ENCODE measurements at places on chromosomes 6 and 20.
A peak's percentile ranks its signal among the peaks of the same experiment; 100 is the strongest.

- no peak for DNase-seq
Measured at GRCh38 chr6:9484686-9485085, 930.2 kb downstream of the TFAP2A start.

GRCh38 chr6:146666909-146667308 lies 68.1 kb downstream of the ADGB start:
- DNase-seq = no peak

DNA sequence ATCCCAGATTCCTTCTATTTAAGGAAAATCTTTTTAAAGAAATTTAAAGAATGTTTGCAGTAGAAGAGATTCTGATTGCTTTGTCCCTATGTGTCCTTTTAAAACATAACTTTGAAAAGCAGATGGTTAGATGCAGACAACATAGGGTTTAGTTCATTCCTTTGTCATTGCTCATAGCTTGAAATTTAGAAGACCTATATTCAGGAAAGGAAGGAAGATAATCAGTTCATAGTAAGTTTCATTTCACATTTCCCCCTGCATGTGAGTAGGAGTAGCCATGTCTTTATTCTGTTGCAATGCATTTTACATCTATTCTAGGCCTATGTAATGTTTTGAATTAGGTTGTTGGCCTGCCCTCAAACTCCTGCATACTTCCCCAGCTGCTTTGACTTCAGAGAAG lies 197.9 kb upstream of the GRIK2 start:
- DNase-seq = no peak

DNA sequence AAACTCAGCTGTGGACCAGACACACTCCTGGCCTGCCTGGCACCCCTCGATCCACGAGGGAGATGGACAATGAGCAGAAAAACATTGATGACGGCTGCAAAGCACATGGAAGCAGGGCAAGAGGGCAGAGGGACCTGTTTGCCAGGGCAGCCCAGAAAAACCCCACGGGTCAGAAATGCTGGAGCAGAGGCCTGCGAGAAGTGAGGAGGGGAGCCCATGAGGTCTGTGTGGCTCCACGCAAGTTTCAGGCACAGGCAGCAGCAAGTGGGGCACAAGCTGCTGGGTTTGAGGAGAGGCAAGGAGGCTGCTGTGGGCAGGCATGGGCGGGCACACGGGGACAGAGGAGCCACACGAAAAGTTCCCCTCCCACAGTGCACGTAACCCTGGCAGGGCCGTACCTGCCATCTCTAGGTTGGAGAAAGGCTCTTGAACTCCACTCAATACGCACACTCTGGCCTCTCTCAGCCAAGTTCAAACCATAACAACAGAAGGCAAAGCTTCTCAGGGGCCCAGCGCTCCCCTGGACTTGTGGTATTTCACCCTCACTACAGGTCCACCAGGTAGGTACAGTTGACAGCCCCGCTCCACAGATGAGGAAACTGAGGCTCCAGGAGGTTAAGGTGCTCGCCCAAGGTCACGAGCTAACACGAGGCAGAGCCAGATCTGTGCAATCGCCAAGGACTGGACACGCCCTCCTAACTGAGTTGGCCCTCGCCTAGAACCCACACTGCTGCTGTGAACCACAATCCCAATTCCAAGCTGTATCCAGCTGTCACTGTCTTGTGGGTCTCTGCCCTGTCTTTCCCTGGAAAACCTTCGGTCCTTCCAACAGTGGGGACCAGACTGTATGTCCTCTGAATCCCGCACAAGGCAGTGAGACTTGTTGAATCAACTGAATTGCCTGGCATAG lies 108.2 kb downstream of the NOL4L start:
- no peak for DNase-seq

DNA sequence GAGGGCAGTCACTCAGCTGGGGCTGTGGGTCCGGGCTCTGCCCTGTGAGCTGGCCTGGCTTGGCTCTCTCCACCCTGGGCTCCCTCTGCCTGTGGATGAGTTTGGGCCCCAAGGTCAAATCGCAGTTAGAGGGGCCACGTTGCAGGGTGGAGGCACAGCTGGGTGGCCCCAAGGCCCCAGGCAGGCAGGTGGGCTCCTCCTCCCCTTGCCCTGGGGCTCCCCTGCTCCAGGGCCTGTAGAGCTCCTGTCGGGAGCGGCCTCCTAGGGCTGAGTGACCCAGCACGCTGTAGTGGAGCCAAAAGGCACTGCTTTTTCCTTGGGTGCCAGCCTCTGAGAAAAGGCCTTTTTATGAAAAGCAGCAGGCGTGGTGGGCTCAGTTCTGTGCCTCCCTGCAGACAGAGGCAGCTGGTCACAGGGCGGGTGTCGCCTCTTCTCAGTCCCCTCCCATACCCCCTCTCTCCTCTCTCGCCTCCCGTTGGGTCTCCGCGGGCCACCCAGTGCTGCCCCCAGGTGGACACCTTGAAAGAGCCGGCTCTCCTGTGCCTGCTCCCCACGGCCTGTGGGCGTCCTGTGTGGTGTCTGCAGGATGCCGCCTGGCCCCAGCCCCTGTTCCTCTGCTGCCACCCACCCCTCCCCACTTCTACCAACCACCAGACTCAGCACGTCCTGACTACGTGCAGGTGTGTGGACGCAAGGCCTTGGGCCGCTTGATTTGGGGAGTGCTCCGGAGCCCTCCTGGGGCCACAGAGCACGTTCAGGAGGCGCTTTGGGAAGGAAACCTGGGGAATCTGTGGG lies 13.2 kb downstream of the SS18L1 start:
- peak; percentile 75 for DNase-seq

- DNase-seq = no peak
Measured at GRCh38 chr6:167679122-167679736, 147.5 kb upstream of the AFDN start.

Measured in CD4-positive, alpha-beta T cell treated with Interferon alpha-2 for 1 hour (primary cell).